ENCODE measurements at places on chromosomes 6 and 20. TPM values are rescaled to one million over a fixed set of nuclear protein-coding genes. Genes with fewer than 3 reads are reported as not detected.

GRCh38 chr6:168221497-168222079 lies 98.0 kb downstream of the DACT2 start:
- no peak for DNase-seq
- no peaks in the 10 kb centered on the region for H3K36me3 ChIP-seq
- no peaks in the 10 kb centered on the region for H3K4me1 ChIP-seq
- H3K27ac ChIP-seq: no peak overlapping the region

DNA sequence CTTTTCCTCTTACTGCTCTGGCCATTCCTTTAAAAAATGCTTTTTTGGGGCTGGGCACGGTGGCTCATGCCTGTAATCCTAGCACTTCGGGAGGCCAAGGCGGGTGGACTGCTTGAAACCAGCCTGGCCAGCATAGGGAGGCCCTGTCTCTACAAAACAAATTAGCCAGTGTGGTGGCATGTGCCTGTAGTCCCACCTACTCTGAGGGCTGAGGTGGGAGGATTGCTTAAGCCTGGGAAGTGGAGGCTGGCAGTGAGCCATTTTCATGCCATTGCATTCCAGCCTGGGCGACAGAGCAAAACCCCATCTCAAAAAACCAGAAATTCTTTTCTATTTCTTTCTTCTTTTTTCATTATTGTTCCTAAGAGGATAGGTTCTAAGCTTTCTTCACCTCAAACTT lies 36.9 kb upstream of the RNF144B start:
- no peak overlapping the region for H3K27ac ChIP-seq
- no peaks in the 10 kb centered on the region for H3K36me3 ChIP-seq
- no peaks in the 10 kb centered on the region for H3K4me1 ChIP-seq
- no peaks in the 10 kb centered on the region for H3K27me3 ChIP-seq
- no peak for DNase-seq

- H3K27me3 ChIP-seq: no peaks in the 10 kb centered on the region
- H3K27ac ChIP-seq: no peak overlapping the region
- H3K4me3 ChIP-seq: no peak overlapping the region
- no peaks in the 10 kb centered on the region for H3K36me3 ChIP-seq
These were observed 33.6 kb upstream of the FUCA2 start for GRCh38 chr6:143545165-143545564.

GRCh38 chr20:58019027-58019849 lies 209.2 kb downstream of the ANKRD60 start:
- peaks cover 12% of the 10 kb centered on the region for H3K4me1 ChIP-seq
- DNase-seq: no peak
- H3K36me3 ChIP-seq: no peaks in the 10 kb centered on the region
- H3K27me3 ChIP-seq: no peaks in the 10 kb centered on the region

DNA sequence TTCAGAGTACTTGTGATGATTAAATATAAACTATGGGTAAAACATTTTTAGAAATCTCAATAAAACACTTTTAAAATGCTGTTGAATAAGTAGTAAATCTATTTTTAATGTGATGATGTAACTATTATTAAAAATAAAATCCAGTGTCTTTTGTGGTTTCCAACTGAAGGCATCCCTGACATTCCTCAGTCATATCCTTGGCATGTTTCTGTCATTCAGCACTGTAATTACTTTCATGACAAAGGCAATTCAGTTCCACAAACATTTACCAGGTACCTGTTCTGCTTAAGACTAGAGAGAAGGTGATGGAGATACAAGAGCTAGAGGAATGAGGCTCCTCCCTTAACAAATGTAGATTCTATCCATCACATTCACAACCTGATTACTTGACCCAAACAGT lies 518.7 kb upstream of the MAP3K7 start:
- H3K27me3 ChIP-seq: no peaks in the 10 kb centered on the region
- no peaks in the 10 kb centered on the region for H3K36me3 ChIP-seq
- H3K4me1 ChIP-seq: no peaks in the 10 kb centered on the region
- no peak overlapping the region for H3K4me3 ChIP-seq
- DNase-seq: no peak

DNA sequence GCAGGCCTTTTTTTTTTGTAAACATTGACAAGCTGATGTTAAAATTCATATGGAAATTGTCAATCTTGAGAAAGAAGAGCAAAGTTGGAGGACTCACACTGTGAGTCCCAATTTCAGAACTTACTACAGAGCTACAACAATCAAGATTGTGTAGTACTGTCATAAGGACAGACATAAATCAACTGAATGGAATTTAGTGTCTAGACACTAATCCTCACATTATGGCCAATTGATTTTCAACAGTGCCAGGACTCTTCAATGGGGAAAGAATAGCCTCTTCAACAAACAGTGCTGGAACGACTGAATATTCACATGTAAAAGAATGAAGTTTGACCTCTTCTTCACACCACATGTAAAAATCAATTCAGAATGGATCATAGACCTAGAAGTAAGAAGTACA lies 60.8 kb downstream of the TGM2 start:
- H3K4me3 ChIP-seq: no peak overlapping the region
- no peaks in the 10 kb centered on the region for H3K36me3 ChIP-seq
- H3K27ac ChIP-seq: no peak overlapping the region
- peaks cover 9% of the 10 kb centered on the region for H3K4me1 ChIP-seq
- H3K27me3 ChIP-seq: no peaks in the 10 kb centered on the region

- no peak overlapping the region for H3K4me3 ChIP-seq
- H3K4me1 ChIP-seq: 0 out of 2 replicates have a peak, but pooled peaks cover 4% of the 10 kb centered on the region
- H3K27ac ChIP-seq: no peak overlapping the region
- DNase-seq: no peak
- no peaks in the 10 kb centered on the region for H3K36me3 ChIP-seq
These were observed 76.7 kb upstream of the C20orf144 start for GRCh38 chr20:33585413-33585812.

GRCh38 chr6:142845624-142846458 lies 99.1 kb downstream of the HIVEP2 start:
- H3K4me1 ChIP-seq: peaks cover 57% of the 10 kb centered on the region
- peak; percentile 70 for DNase-seq

Gene SLC35D3
- polyA plus RNA-seq: 0.16 TPM

GRCh38 chr20:24684421-24684871 lies 215.0 kb downstream of the SYNDIG1 start:
- H3K4me1 ChIP-seq: no peaks in the 10 kb centered on the region
- no peak overlapping the region for H3K4me3 ChIP-seq
- no peak overlapping the region for H3K27ac ChIP-seq
- H3K27me3 ChIP-seq: no peaks in the 10 kb centered on the region
- no peaks in the 10 kb centered on the region for H3K36me3 ChIP-seq
- no peak for DNase-seq

Gene SPTLC3
- polyA plus RNA-seq: 0.05 TPM

- no peaks in the 10 kb centered on the region for H3K27me3 ChIP-seq
- no peak overlapping the region for H3K4me3 ChIP-seq
- no peak for DNase-seq
- H3K4me1 ChIP-seq: no peaks in the 10 kb centered on the region
These were observed 13.9 kb downstream of the TOMM6 start for GRCh38 chr6:41801380-41801779.

- no peak overlapping the region for H3K4me3 ChIP-seq
- no peaks in the 10 kb centered on the region for H3K4me1 ChIP-seq
- peaks cover 80% of the 10 kb centered on the region for H3K36me3 ChIP-seq
- H3K27ac ChIP-seq: no peak overlapping the region
These were observed 35.6 kb upstream of the TBC1D20 start for GRCh38 chr20:497979-498378.

- no peak for DNase-seq
These were observed 15.8 kb upstream of the PPP1R16B start for GRCh38 chr20:38789503-38790199.

Gene CCM2L
- polyA plus RNA-seq: not detected

DNA sequence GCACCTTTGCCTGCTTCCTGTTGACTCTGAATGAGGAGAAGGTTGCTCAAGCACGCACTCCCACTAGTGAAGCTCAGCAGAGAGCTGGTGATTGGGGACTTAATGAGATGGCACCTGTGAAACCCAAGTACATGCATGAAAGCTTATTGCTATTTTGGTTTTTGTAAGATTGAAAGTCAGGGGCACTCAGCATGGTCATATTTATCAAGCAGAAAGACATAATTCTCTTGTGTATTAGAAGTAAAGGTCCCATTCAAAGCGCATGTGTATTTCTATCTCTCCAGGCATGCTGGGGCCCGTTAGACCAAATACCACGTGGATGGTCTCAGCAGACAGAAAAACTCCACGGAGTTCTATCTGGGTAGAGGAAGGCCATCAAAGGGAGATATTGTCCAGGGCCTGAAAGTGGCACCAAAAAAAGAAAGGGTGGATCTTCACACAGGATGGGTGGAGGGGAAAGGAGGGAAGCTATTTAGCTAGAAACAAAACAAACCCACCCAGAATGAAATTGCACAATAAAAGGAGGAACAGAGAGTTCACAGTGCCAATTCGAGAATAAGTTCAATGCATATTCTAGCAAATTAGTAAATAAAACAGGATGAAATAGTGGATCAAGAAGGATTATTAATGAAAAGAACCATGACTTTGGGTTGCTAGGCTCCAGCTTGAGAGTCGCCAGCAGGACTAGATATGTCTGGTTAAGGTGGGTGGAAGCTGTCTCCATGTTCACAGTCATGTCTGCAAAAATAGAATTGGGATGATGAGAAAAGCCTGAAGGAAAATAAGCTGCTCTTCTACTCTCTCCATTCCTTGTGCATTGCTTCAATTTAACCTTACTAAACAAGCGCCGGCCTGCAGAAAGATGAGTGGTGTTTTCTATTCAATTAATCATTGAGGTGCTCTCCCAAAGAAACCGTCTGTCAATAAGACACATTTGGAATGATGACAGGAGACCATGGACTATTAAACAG lies 224.9 kb upstream of the DTNBP1 start:
- H3K27ac ChIP-seq: no peak overlapping the region
- no peak overlapping the region for H3K4me3 ChIP-seq
- H3K27me3 ChIP-seq: no peaks in the 10 kb centered on the region
- DNase-seq: no peak
- no peaks in the 10 kb centered on the region for H3K36me3 ChIP-seq

Gene AGER
- polyA plus RNA-seq: 2.9 TPM

- no peak overlapping the region for H3K27ac ChIP-seq
- peaks cover 4% of the 10 kb centered on the region for H3K4me1 ChIP-seq
- no peaks in the 10 kb centered on the region for H3K36me3 ChIP-seq
- H3K4me3 ChIP-seq: no peak overlapping the region
These were observed 244.2 kb downstream of the RFPL4B start for GRCh38 chr6:112591329-112591728.

- H3K27me3 ChIP-seq: no peaks in the 10 kb centered on the region
- peaks cover 19% of the 10 kb centered on the region for H3K36me3 ChIP-seq
- no peaks in the 10 kb centered on the region for H3K4me1 ChIP-seq
- H3K27ac ChIP-seq: no peak overlapping the region
- H3K4me3 ChIP-seq: no peak overlapping the region
These were observed 26.6 kb downstream of the ZNF133 start for GRCh38 chr20:18314786-18315406.

GRCh38 chr6:132614554-132614953 lies 9.5 kb downstream of the TAAR2 start:
- no peak for DNase-seq
- H3K27me3 ChIP-seq: peaks cover 4% of the 10 kb centered on the region
- no peaks in the 10 kb centered on the region for H3K36me3 ChIP-seq
- H3K4me3 ChIP-seq: no peak overlapping the region
- no peak overlapping the region for H3K27ac ChIP-seq
- no peaks in the 10 kb centered on the region for H3K4me1 ChIP-seq

Gene HLA-DPA1
- polyA plus RNA-seq: 1.6 TPM

- H3K27ac ChIP-seq: no peak overlapping the region
- H3K27me3 ChIP-seq: no peaks in the 10 kb centered on the region
- H3K4me1 ChIP-seq: no peaks in the 10 kb centered on the region
- H3K4me3 ChIP-seq: no peak overlapping the region
These were observed 165.7 kb downstream of the ZNF217 start for GRCh38 chr20:53427951-53428350.

GRCh38 chr6:149755300-149756260 lies 6.0 kb downstream of the PCMT1 start:
- 0 out of 2 replicates have a peak, but pooled peaks cover 6% of the 10 kb centered on the region for H3K36me3 ChIP-seq
- H3K4me1 ChIP-seq: no peaks in the 10 kb centered on the region
- no peak overlapping the region for H3K4me3 ChIP-seq
- no peak overlapping the region for H3K27ac ChIP-seq

GRCh38 chr20:46539113-46539512 lies 11.3 kb downstream of the OCSTAMP start:
- DNase-seq: no peak
- peaks cover 6% of the 10 kb centered on the region for H3K27me3 ChIP-seq
- H3K4me3 ChIP-seq: no peak overlapping the region
- no peaks in the 10 kb centered on the region for H3K4me1 ChIP-seq

DNA sequence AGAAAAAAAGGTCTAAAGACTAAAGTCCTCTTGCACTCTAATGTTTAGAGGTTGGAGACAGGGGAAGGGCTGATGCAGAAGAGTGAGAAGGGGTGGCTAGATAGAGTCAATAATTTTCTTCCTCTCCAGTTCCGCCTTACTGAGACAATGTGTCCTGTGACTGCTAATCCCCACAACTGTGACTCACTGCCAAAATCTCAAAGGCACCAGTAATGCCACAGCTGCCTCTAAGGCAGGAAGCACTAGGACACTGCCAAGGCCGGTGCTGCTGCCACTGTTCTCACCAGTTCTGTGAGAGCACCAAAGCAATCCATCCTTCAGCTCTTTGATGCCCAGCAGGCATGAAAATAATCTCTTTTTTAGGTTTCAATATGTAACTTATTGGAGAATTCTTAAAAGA lies 701.9 kb upstream of the MAP3K7 start:
- H3K36me3 ChIP-seq: no peaks in the 10 kb centered on the region
- no peaks in the 10 kb centered on the region for H3K4me1 ChIP-seq
- no peaks in the 10 kb centered on the region for H3K27me3 ChIP-seq

DNA sequence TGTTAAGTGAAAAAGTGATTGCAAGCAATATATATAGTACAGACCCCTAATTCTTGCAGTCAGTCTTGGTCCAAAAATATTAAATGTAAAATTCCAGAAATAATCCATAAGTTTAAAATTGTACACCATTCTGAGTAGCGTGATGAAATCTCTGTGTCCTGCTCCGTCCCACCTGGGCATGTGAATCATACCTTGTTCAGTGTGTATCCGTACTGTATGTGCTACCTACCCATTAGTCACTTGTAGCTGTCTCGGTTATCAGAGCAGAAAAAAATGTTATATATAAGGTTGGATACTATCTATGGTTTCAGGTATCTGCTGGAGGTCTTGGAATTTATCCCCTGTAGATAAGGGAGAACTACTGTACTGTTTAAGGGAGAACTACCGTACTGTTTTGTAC lies 16.3 kb downstream of the IRAK1BP1 start:
- H3K36me3 ChIP-seq: peaks cover 21% of the 10 kb centered on the region
- H3K4me1 ChIP-seq: no peaks in the 10 kb centered on the region
- no peak overlapping the region for H3K27ac ChIP-seq
- H3K4me3 ChIP-seq: no peak overlapping the region
- no peaks in the 10 kb centered on the region for H3K27me3 ChIP-seq

- no peaks in the 10 kb centered on the region for H3K4me1 ChIP-seq
- no peak overlapping the region for H3K4me3 ChIP-seq
- no peaks in the 10 kb centered on the region for H3K36me3 ChIP-seq
- H3K27ac ChIP-seq: no peak overlapping the region
- DNase-seq: no peak
- H3K27me3 ChIP-seq: no peaks in the 10 kb centered on the region
These were observed 198.5 kb upstream of the TAB2 start for GRCh38 chr6:149118737-149119653.
